Immature natural killer cell (primary cell): ENCODE measurements at places on chromosomes 7 and 10. TPM values are rescaled to one million over a fixed set of nuclear protein-coding genes. Genes with fewer than 3 reads are reported as not detected.

DNA sequence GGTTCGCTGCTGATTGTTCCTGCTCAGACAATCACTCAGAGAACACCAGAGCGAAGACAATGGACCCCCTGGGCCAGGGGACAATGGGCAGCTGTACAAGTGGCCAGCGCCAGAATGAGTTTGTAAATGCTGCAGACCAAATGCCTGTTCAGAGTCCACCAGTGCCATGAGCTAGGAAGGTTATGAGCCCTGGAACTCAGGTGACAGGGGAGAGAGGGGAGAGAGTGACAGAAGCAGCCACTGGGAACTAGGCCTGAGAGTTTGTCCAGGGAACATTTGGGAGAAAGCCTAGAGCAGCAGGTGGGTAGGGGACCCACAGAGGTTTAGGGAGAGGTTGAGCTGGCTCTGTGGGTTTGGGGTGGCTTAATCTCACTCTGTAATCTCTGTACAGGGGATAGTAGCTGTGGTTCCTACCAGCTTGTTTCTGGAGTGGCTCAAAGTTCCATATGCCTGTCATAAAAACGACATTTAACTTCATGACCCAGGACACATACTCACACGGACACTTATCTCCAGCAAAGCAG lies 60.4 kb downstream of the C10orf105 start:
- no peak for DNase-seq

MAT1A gene
- not detected for polyA plus RNA-seq

GRCh38 chr7:9645756-9646155 lies 1212.3 kb downstream of the NXPH1 start:
- DNase-seq = no peak

- no peak for DNase-seq
Measured at GRCh38 chr7:78473021-78473420, 674.4 kb downstream of the PHTF2 start.

FLNC gene
- not detected for polyA plus RNA-seq

DNA sequence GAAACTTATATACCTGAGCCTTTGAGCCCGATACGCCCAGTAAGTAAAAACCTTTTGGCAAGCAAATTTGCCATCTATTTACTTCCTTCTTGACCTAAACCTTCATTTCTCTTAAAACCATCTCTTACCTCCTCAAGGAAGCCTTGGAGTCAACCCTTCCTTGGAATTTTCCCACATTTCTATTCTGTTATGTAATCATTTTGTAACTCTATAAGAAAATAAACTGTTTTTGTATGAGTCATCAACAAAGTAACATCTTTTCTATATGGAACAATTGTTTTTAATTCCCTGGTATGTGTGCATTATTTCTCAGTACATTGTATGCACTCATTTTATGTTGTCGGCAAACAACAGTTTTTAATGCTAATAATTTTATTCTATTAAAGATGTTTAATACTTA lies 162.0 kb downstream of the TEX36 start:
- DNase-seq = no peak

ZC3HAV1 gene
- polyA plus RNA-seq = 74.5 TPM

CDK13 gene
- polyA plus RNA-seq = 58.3 TPM

- DNase-seq = no peak
Measured at GRCh38 chr10:113425541-113425951, 127.3 kb upstream of the HABP2 start.

- no peak for DNase-seq
Measured at GRCh38 chr7:107480932-107481331, 11.1 kb downstream of the GPR22 start.

GRCh38 chr10:54577682-54578081 lies 223.3 kb downstream of the PCDH15 start:
- DNase-seq = no peak

DNA sequence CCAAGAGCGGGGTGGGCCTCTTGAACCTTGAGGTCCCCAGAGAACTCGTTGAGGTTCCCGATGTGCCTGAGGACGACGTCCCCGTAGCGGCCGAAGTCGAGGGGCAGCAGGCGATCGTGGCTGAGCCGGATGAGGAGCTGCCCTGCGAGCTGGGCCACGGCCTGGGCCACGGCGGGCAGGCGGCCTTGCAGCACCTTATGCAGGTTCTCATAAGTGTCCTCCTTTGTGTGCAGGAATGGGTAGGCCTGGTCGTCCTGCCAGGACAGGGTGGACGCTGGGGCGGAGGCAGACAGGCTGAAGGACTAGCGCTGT lies 14.2 kb downstream of the TFR2 start:
- DNase-seq = no peak

CAMK1D gene
- polyA plus RNA-seq = 5.3 TPM

DNA sequence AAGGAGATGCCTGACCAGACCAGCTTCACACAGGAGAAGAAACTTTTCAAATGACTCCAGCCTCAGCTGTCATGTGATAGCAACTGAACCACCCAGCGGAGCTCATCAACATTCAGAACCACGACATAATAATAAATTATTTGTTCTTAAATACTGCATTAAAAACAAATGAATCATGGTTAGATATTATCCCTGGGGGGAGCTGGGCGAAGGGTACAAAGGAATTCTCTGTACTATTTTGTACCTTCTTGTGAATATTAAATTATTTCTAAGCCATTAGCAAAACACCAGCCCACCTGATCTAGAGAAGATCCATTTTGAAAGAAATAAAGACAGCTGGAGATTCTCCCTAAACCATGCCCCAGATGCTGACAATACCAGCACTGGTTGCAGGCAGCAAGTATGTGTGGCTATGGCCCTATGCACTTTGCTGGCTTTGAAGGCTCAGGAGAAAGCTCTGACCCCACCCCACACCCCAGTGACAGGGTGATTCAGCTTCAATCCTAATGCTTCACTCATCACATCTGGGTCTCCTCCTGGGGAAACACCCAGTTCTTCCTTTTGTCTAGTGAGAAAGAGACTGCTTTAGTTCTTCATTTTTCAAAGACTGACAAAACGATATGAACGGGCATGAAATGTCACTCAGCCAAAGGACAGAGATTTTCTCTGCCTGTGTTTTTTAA lies 45.5 kb upstream of the NKX2-3 start:
- DNase-seq = no peak

GRCh38 chr10:59687657-59688056 lies 22.0 kb downstream of the SLC16A9 start:
- no peak for DNase-seq

DNA sequence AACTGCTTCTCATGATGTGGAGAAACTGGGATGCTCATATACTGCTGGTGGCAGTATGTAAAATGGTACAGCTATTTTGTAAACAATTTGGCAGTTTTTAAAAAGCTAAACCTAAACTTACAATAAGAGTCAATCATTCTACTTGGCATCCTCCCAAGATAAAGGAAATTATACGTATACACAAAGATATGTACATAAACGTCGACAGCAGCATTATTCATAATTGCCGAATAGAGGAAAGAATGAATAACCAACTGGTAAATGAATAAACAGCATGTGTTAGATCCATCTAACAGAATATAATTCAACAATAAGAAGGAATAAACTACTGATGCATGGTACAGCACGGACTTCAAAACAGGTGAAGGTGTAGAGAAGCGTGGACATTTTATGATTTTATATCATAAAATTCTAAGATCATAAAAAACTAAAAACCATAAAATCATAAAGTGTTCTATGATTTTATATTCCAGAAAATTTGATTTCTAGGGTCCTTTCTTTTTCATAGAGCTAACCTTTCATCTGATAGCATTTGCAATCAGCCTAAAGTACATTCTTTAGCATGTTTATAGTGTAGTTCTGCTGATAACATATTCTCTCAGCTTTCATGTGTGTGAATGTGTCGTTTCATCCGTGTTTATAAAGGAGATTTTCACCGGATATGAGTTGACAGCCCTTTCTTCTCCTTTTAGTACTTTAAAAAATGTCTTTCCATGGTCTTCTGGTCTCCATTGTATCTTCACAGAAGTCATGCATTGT lies 261.5 kb downstream of the DIP2C start:
- no peak for DNase-seq

DUSP5 gene
- polyA plus RNA-seq = 2.9 TPM

DNA sequence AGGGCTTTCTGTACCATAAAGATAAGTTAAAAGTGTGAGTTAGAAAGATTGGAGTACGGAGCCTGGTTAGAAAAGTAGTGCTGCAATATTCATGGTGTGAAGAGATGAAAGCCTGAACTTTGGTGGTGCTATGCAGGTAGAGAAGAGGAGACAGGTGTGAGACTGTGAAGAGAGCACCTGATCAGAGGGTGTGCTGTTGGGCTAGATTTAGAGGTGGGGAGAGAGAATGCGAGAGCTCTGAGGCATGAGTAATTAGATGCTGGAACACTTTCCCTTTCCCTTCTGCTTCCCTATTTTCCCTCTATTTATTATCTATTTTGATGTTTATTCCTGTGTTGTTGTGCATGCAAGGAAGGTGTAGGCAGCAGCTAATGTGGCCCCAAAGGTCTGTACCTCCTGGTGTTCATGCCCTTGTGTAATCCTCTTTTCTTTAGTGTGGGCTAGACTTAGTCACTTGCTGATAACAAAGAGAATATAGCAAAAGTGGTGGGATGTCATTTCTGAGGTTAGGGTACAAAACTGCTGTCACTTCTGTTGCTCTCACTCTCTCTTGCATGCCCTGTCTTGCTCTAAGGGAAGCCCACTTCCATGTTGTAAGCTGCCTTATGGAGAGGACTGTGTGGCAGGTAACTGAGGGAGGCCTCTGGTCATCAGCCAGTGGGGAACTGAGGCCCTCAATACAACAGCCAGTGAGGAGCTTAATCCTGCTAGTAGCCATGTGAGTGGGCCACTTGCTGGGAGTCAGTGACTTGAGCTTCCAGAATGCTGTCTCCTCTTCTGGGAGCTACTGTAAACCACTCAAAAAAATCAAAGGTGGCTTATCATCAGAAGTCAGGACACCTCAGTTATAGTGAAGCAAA lies 2.6 kb upstream of the ATXN7L1 start:
- no peak for DNase-seq

- DNase-seq = no peak
Measured at GRCh38 chr10:116669080-116669479, 48.3 kb downstream of the PNLIPRP2 start.

LRIT1 gene
- not detected for polyA plus RNA-seq

DNA sequence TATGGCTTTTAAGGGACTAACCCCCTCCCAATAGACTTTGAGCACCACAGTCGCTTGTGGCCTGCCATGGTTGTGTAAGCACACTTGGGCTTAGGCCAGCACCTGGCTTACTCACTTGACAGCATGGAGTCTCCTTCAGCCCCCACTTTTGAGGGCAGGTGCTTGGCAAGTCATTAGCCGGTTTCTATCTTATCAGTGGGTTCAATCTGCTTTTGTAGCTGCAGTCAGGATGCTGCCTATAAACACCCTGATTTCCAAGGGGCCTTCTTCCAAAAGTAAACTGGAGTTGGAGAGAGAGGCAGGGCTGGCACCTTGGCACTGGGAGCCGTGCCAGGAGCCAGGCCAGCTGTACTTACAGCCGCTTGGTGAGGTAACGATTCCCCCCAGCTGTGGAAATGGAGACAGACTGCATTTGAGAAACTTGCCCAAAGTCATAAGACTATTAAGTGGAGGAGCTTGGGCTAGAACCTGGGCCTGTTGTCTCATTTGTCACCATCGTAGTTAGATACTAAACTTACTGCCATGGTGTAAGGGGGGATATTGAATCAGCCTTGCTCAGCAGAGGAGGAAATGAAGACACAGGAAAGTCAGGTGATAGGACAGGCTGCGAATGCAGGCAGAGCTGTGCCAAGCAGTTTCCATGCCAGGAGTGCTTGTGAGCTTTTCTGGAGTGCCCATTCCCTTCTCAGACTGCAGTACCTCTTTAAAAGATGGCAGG lies 92.2 kb upstream of the EFCAB10 start:
- no peak for DNase-seq

DNA sequence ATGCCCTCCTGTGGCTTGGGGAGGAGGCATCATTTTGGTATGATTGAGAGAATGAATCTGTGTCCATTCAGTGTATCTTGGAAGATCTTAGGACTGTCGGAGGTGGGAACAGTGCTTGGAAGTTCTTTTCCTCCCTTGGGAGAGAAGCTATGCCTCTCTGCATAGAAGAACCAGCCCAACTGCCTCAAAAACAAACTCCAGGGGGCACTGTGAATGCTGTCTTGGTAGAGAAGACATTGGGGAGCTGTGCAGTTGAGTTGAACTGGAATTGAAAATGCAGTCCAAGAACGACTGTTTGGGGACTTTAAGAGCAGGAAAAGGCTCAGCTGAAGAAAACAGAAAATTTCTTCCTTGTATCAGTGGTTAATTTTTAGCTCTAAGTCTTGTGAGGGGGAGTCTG lies 4.9 kb upstream of the GJD4 start:
- no peak for DNase-seq
